ENCODE measurements at places on chromosomes 5 and 9.

- DNase-seq = no peak
These were observed 72.1 kb downstream of the PDE6A start for GRCh38 chr5:149872351-149873040.

DNA sequence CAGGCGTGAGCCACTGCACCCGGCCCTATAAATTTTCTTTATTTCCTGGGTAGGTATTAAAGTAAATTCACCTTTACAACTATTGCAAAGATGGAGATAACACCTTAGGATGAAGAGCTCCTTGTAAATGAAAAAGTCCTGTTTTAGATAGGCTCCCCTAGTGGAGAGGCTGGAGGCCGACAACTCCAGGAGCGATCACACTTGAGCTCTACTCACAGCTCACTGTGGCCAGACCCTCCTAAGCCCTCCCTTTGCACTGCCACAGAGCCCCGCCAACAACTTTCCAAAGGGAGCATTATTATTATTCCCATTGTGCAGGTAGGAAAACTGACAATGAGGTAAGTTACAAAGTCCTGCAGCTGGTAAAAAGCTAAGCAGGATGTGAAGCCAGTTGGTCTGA is 139.1 kb upstream of the ERCC6L2 start:
- DNase-seq = no peak

- no peak for DNase-seq
These were observed 198.8 kb downstream of the AUH start for GRCh38 chr9:91162784-91163443.

DNA sequence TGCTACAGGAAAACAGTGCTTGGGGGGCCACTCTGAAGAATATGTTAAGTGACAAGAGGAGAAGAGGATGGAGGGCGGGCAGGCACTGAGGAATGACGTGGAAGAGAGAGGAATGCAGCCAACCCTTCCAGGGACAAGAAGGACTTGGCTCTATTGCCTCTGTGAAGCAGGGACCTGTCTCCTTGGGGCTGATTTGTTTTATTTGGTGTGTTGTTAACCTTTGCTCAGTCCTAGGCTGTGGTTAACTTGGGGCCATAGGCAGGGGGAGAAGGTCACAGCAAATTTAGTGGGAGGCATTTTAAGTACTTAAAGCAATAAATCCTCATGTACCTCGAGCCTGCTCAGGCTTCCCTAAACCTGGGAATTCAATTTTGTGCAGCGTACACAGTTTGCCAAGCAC is 39.9 kb downstream of the KIF4B start:
- DNase-seq = no peak

GRCh38 chr5:167579693-167580055 is 711.8 kb upstream of the WWC1 start:
- no peak for DNase-seq

GRCh38 chr9:27784847-27785713 is 211.8 kb upstream of the C9orf72 start:
- DNase-seq = no peak

- DNase-seq = no peak
These were observed 167.7 kb downstream of the CCDC192 start for GRCh38 chr5:127870914-127871313.

- no peak for DNase-seq
These were observed 4.9 kb downstream of the AK6 start for GRCh38 chr5:69364414-69364813.

- no peak for DNase-seq
These were observed 50.8 kb upstream of the SIMC1 start for GRCh38 chr5:176187276-176188062.

DNA sequence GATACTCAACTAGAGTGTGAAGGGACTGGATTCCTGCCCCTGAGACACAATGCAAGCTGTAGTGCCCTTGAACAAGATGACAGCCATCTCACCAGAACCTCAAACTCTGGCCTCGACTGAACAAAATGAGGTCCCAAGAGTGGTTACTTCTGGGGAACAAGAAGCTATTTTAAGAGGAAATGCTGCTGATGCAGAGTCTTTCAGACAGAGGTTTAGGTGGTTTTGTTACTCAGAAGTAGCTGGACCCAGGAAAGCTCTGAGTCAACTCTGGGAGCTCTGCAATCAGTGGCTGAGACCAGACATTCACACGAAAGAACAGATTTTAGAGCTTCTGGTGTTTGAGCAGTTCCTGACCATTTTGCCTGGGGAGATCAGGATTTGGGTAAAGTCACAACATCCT is 2.4 kb downstream of the ZNF483 start:
- DNase-seq = no peak

- DNase-seq = no peak
These were observed 7.3 kb upstream of the AMBP start for GRCh38 chr9:114085387-114085789.

DNA sequence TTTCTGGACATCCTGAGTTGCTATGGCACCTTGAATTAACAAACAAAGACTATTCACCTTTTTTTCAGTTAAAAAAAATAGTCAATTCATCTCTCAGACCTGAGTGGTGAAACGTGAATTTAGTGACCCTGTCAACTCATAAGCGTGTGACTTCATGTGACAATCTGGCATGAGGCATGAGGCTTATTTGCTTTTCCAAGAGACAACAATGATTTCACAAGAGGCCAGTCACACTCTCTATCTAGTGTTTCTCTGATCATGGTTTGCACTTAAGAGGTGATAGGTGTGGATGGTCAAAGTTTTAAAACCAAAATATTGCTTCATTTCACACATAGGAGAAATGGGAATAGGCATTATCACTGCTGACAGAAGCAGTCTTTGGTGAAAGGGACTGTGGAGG is 559.6 kb upstream of the ACO1 start:
- DNase-seq = no peak

GRCh38 chr5:130692770-130693169 is 472.3 kb downstream of the HINT1 start:
- DNase-seq = no peak

GRCh38 chr9:23855873-23856604 is 30.0 kb upstream of the ELAVL2 start:
- no peak for DNase-seq

GRCh38 chr5:14864181-14864812 is 7.3 kb downstream of the ANKH start:
- no peak for DNase-seq

GRCh38 chr9:126763130-126763764 is 41.6 kb upstream of the ZBTB43 start:
- no peak for DNase-seq

GRCh38 chr5:10478436-10478835 is 36.8 kb downstream of the ROPN1L start:
- no peak for DNase-seq

DNA sequence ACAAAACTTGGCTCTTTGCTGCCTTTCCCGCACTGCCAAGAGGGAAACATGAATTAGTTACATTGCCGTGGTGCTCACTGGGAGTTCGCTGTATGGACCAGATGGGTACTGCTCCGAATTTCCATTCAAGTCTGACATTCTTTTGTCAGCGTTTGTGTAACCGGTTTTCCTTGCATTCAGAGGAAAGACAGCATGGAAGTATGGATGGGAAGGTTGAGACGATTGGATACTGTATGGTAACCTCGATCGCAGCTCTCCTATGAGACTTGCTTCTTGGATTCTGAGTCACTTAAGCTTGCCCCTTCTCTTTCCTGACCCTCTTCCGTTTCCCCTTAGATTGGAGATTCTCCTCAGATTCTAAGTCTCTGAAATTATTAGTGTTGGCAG is 625 bp upstream of the UBLCP1 start:
- DNase-seq = no peak

GRCh38 chr5:53488195-53488722 is 7.8 kb downstream of the FST start:
- no peak for DNase-seq

Data from SHP77 treated with DMSO at 0.1 percent for 48 hours (cell line).